IMR-90 (cell line): ENCODE measurements at places on chromosomes 3 and 15. TPM values are rescaled to one million over a fixed set of nuclear protein-coding genes. Genes with fewer than 3 reads are reported as not detected.

- peaks cover 9% of the 10 kb centered on the region for H3K4me1 ChIP-seq
- peaks cover 36% of the 10 kb centered on the region for H3K27me3 ChIP-seq
- peaks cover 23% of the 10 kb centered on the region for H3K36me3 ChIP-seq
- no peak overlapping the region for H3K4me3 ChIP-seq
- DNase-seq: no peak
- H3K27ac ChIP-seq: no peak overlapping the region
Measured at GRCh38 chr15:76341366-76342057, 4.9 kb downstream of the ISL2 start.

Gene CYP8B1
- total RNA-seq: not detected in 2 replicates

DNA sequence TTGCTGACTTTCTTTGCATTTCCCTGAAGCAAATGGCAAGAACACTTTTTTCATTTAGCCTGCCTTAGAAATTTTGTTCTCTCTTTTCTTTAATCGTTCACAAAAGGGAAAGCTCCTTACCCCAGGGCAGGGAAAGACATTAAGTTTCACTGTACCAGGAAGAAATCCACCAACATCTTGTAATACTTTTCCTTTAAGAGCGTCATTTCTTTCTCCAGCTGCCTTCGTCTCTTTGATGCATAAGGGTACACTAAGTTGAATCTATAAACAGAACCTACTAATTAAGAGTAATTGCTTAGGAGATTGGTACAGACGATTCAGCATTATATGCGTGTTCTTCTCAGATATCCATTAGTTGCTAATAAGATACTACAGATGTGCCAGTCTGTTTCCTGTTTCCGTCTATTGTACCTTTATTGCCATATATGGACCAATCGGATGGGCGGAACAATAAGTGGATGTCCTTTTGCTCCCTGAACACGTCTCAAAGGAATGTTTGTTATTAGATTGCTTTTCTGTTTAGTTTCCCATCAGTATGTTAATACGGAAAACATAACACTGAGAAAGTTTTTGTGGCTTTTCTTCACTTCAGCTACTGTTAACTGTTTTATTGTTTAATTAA is 276.7 kb upstream of the RARB start:
- H3K4me1 ChIP-seq: no peaks in the 10 kb centered on the region
- DNase-seq: no peak
- no peak overlapping the region for H3K27ac ChIP-seq
- no peak overlapping the region for H3K4me3 ChIP-seq
- H3K36me3 ChIP-seq: no peaks in the 10 kb centered on the region
- H3K27me3 ChIP-seq: no peaks in the 10 kb centered on the region

- H3K4me1 ChIP-seq: no peaks in the 10 kb centered on the region
- no peak overlapping the region for H3K27ac ChIP-seq
- no peak overlapping the region for H3K4me3 ChIP-seq
- H3K27me3 ChIP-seq: no peaks in the 10 kb centered on the region
- DNase-seq: no peak
- H3K36me3 ChIP-seq: no peaks in the 10 kb centered on the region
Measured at GRCh38 chr3:34844323-34844620, 795.1 kb upstream of the ARPP21 start.
